ENCODE measurements at places on chromosomes 13 and 19.

- no peak for DNase-seq
These were observed 12.1 kb downstream of the KDM4B start for GRCh38 chr19:4980838-4981680.

- no peak for DNase-seq
These were observed 110.9 kb downstream of the IER2 start for GRCh38 chr19:13260883-13261653.

GRCh38 chr13:87736849-87737385 is 65.7 kb downstream of the SLITRK5 start:
- no peak for DNase-seq

- no peak for DNase-seq
These were observed 1.6 kb upstream of the RAP2A start for GRCh38 chr13:97432232-97432916.

DNA sequence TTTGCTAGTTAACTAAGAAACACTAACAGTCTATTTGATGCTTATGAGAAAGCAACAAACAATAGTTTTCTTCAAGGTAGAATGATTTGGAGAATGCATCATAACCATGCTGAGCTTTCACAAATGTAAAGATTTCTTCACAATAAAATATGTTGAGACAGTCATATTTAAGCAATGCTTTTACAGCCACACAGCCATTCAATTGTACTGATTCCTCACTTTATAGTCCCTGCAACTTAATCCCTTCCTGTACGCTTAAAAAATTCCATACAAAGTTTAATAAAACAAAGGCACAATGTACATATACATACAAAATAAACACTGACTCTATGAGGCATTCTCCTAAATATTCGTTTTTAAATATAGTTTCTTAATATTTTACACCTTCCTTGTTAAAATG is 4.7 kb upstream of the ACOD1 start:
- no peak for DNase-seq

DNA sequence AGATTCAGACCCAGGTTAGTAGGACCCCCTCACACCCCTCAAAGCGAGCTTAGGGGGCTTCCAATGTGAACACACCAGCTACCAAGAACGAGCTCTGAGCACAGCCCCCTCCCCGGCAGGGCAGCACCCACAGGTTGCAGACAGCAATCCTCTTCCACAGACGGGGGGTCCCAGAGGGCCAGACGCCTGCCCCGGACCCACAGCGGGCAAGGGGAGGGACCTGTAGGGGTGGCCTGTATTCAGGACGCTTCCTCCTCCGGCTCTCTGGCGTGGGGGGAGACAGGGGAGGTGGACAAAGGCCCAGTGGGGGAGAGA is 4.8 kb downstream of the TTYH1 start:
- no peak for DNase-seq

DNA sequence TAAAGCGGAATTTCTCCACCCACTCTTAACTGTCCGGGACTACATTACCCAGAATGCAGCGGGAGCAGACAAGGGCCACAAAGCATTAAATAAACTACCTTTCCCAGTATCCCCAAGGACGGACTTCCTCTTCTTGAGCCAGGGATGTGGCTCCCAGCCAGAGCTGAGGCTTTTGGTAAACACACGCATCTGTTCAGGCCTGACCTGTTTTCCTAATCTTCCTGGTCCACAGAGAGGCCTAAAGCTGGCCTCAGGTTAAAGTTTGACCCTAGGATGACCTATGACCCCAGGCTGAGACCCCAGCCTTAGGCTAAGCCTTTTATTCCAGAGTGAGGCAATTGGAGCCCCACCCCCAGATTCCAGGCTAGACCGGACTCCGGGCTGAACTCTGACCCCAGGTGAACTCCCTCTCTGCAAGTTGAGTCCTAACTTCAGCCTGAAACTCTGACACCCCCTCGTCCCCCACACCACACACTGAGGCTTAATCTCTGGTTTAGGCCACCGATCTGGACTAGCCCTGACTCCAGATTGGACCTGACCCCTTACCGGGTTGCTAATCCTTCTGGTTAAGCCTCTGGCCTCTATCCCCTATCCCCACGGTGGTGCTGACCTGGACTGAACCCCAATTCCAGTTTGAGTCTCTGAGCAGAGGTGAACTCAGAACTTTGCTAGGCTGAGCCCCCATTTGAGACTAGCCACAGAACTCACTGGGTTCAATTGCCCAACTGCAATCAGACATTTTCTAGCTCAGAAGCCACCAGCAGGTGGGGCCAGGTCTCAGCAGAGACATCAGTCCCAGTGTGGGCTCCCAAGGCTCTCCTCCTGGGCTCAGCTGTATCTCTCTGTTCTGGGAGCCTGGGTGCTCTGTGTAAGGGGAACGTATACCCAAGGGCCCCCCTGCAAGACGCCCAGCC is 750 bp upstream of the GPR108 start:
- DNase-seq, result peak; percentile 77

DNA sequence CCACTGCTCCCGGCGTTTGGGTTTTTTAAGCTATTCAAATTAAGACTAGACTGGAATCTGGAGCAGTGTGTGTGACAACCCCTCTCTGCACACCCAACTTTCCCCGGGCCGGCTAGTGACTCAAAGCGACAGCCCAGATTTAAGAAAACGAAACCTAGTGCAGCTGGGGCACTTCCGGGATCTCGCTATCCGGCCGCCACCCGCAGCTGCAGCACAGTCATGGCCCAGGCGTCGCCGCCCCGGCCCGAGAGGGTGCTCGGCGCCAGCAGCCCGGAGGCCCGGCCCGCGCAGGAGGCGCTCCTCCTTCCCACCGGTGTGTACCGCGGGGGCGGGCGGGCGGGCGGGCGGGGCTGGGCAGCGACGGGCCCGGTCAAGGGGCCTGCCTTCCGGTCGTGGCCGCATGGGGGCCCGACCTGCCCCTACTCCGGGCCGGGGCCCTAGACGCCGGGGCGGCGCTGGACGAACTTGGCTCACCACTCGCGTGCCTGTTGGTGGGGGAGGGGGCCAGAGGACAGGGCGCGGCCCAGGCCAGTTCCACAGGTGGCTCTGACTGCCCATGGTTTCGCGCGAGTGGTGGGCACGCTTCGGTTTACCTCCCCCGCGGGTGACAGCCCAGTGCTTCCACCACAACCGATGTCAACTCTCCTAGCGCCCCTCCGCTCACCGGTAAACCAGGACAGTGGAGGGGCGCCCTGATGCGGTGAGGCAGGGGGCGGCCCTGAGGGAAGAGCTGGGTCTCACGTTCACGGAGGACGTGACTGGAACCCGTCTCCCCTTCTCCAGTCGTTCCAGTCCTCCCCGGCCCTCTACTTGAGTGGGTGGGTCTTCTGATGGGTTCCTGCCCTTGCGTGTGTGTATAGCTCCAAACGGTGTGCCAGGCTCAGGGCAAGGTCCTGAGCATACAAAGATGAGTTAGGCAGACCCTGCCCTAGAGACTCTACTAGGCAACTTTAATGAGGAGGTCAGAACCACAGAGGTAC is at the start of gene PHF11:
Gene PHF11 (plus strand): TSS at position 171 of the 980 bp plus-strand sequence. CDS start 49 bp downstream, at position 220.
- peak; percentile 87 for DNase-seq

GRCh38 chr19:8500158-8500557 is 2.3 kb downstream of the PRAM1 start:
- DNase-seq, result no peak

- peak; percentile 73 for DNase-seq
These were observed 1.8 kb downstream of the DBP start for GRCh38 chr19:48635263-48635965.

DNA sequence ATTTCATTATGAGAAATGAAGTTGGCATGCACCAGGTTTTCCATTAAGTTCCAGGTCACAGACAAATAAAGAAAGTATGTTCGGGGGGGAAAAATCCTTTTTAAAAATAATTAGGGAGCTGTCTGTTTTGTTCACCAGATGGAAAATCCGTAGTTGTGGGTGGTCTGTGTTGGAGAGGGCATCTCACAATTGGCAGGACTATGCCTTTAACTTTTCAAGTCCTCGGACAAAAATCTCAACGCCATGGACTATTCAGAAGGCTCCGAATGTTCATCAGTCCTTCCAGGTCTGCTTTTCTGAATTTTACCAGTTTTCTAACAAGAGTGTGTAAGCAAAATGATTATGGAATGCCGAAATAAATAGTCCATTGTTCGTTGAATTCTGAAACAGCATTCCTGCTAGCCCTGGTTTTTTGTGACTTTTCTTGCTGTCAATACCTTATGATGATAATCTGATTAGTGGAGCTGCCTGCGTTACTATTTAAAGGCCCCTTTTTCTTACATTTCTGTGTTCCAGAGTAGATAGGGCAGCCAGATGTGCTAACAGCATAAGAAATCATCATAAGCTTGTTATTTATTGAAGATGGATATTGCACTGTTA is 146.9 kb downstream of the TM9SF2 start:
- DNase-seq, result no peak

- DNase-seq, result no peak
These were observed 224.2 kb upstream of the MAB21L1 start for GRCh38 chr13:35700671-35701070.

GRCh38 chr13:100506600-100507422 is 81.8 kb downstream of the GGACT start:
- no peak for DNase-seq

DNA sequence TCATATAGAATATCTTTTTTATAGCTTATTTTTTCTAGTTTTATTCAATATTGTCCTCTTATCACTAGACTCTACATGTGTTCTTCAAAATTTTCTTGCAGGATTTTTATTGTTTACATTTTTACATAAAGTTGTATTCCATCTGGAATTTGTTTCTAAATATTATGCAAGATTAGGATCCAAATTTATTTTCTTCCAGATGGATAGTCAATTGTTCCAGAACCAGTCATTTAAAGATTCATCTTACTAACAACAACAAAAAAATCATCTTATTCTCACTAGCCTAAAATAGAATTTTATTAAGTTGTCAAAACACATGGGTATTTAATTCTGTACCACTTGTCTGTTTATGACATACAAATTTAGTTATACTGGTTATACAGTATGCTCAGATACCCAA is 390.4 kb upstream of the GPC6 start:
- DNase-seq, result no peak

DNA sequence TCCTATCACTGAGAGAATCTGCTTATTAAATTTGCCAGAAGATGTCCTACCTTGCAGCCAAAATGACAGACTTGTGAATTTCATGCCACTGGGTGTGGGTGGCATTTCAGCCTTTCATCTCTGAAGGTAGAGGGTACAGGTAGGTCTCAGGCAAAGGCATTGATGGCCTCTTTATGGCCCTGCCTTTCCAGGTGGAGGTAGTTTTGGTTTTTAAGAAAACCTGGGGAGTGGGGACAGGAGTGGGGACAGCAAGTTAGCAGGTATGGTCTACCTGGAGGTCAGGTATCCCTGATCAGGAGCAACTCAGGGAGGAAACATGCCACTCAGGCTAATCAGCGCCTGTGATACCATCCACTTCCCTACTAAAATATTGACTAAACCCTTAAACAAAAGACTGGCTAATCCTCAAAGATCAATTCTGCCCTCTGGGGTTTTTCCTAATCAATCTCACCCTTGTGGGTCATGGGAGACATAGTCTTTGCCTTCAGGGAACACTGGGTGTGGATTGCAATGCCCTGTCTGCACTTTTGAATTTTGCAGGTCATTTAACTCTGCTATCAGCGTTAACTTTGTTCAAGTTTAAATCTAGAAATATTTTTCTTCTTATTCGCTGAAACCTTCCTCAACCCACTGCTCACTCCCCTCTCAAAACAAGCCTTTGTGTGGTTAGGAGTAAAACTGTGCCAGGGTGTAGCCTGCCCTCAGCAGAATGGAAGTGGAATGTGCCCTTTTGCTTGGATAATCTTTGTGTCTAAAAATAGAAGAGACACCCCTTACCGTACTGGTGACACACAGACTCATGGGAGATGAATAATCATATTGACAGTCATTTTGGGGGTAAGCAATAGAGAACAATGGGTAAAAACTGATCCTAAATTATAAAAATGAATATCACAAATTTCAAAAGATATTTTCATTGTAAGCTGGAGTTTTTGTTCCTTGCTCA is 233.7 kb downstream of the COG6 start:
- DNase-seq, result no peak

GRCh38 chr13:84744203-84744602 is 861.9 kb upstream of the SLITRK1 start:
- no peak for DNase-seq

DNA sequence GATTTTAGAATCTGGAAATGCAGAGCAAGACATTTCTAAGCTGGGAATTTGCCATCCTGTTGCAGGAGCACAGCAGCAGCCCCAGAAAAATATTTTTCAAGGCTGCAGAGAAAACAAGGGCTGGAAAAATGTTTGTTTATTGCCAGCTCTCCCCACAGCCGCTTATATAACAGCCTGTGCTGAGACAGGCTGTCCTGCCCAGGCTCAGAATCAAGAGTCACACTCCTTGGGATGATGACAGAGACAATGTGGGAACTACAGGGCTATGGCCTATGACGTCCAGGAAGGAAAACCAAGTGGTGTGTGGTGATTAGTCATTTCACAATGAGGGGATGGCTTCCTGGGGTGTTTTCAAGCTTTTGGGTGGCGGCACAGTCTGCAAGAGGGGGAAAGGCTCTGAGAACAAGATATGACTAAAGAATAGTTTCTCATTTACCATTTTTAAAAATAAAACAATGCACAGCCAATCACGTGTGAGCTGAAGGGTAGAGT is 136.3 kb upstream of the SERP2 start:
- no peak for DNase-seq

All from activated CD8-positive, alpha-beta memory T cell treated with anti-CD3 and anti-CD28 coated beads, Interleukin-2, amount 50 U/mL, for 4 hours (primary cell).